ENCODE measurements at places on chromosomes 13 and 19.
A peak's percentile ranks its signal among the peaks of the same experiment; 100 is the strongest.

- no peak for DNase-seq
These were observed 491 bp downstream of the CCER2 start for GRCh38 chr19:38911388-38912001.

DNA sequence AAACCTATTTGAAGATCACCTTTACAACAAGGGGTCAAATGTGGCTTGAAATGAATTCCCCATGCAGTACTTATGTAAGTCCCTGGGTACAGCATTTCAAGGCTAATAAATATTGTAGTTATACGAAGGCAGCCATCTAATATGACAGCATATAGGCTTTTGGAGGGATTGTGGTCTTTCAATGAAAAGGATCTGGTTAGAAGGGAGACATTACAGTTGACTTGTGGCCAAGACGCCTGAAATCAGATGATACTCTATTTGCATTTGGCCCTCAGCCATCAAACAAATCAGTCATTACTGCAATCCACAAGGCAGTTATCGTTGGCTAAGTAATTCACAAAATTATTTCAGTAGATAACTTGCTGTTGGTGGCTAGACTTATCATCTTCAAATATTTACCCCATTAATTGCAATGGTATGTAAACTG, 242.7 kb downstream of the DCLK1 start:
- no peak for DNase-seq

GRCh38 chr19:51702825-51703574, 9.9 kb downstream of the SPACA6 start:
- DNase-seq, result no peak

- DNase-seq, result peak; percentile 17
These were observed 6.6 kb downstream of the EML2 start for GRCh38 chr19:45632468-45633196.

- no peak for DNase-seq
These were observed 69.4 kb downstream of the TSC22D1 start for GRCh38 chr13:44506719-44507118.

DNA sequence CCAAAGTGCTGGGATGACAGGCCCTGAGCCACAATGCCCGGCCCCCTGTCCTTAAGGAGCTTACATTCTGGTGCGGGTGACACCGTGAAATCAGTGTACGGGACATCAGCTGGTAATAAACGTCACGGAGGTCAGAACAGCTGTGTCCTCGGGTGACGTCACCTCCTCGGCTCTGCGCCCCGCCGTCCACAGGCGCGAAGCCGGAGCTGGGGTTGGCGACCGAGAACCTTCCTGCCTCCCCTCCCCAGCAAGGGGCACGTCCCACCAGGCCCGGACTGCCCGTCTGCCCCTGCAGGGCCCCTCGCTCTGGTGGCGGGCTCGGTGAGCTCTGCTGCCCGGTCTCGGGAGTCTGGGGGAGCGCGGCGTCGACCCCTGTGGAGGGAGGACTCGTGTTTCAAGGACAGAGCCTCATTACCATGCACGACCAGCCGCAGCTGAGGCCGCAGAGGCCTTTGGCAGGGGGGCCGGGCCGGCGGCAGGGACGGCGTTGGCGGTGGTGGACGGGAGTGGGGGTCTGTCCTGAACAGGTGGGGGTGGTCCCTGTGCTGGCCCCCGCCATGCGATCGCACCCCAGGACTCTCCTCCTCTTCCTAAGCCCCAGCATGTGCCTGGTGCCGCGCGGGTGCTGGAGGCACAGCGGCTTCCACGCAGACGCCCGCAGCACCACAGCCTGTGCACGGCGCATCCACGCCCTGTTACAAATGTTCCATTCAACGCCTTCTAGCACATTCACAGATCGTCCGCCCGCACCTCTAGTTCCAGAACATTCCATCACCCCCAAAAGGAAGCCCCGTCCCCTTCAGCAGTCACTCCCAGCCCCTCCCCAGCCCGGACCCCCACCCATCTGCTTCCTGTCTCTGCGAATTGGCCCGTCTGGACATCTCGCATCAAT, 5.4 kb downstream of the LINGO3 start:
- no peak for DNase-seq
